ENCODE measurements at places on chromosomes 16 and 17. TPM values are rescaled to one million over a fixed set of nuclear protein-coding genes. Genes with fewer than 3 reads are reported as not detected.

C16orf46 gene
- 0.87 TPM for total RNA-seq

SDF2 gene
- total RNA-seq, result 67.9 TPM

HLF gene
- total RNA-seq, result 0.22 TPM

TBC1D3 gene
- total RNA-seq, result not detected

STH gene
- not detected for total RNA-seq

LDHD gene
- total RNA-seq, result 0.34 TPM

TAC4 gene
- not detected for total RNA-seq

FOXF1 gene
- total RNA-seq, result not detected

HIC1 gene
- 2.0 TPM for total RNA-seq

ITGAL gene
- total RNA-seq, result 0.20 TPM

RNF157 gene
- total RNA-seq, result 9.4 TPM

HS3ST3A1 gene
- total RNA-seq, result not detected

CACNG4 gene
- total RNA-seq, result 11.0 TPM

DLG4 gene
- 5.1 TPM for total RNA-seq

CRYM gene
- total RNA-seq, result 2.1 TPM

GOT2 gene
- 175 TPM for total RNA-seq

SLC13A2 gene
- 0.16 TPM for total RNA-seq

MT1H gene
- not detected for total RNA-seq

BRD7 gene
- total RNA-seq, result 61.1 TPM

USP43 gene
- total RNA-seq, result 5.0 TPM

DBNDD1 gene
- total RNA-seq, result 61.3 TPM
